ENCODE measurements at places on chromosomes 12 and 14. TPM values are rescaled to one million over a fixed set of nuclear protein-coding genes. Genes with fewer than 3 reads are reported as not detected.
A peak's percentile ranks its signal among the peaks of the same experiment; 100 is the strongest.

GRCh38 chr12:55925371-55925770 lies 2.3 kb downstream of the PYM1 start:
- no peak for DNase-seq

TMEM253 gene
- 0.42 TPM for total RNA-seq

MAP1LC3B2 gene
- 1.1 TPM for total RNA-seq

DNA sequence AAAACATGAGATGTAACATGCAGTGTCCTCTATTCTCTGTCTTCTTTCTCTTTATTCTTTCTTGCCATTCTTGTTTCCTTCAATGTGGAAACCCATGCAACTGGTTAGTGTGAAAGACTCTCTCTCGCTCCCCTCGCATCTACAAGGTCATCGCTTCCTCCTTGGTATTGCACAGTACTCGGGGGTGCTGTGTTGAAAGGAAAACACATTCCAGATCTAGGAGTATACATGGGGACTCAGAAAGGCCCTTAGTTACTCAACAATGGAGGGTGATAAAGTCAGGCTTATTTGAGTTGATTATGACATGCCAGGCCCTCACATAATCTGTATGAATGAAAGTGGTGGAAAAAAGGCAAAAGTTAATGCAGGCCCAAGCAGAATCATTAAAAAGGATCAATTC lies 75.5 kb upstream of the OVCH1 start:
- DNase-seq: no peak

- no peak for DNase-seq
Measured at GRCh38 chr14:56124327-56124726, 6.1 kb downstream of the PELI2 start.

BBOF1 gene
- total RNA-seq: 2.4 TPM

DNA sequence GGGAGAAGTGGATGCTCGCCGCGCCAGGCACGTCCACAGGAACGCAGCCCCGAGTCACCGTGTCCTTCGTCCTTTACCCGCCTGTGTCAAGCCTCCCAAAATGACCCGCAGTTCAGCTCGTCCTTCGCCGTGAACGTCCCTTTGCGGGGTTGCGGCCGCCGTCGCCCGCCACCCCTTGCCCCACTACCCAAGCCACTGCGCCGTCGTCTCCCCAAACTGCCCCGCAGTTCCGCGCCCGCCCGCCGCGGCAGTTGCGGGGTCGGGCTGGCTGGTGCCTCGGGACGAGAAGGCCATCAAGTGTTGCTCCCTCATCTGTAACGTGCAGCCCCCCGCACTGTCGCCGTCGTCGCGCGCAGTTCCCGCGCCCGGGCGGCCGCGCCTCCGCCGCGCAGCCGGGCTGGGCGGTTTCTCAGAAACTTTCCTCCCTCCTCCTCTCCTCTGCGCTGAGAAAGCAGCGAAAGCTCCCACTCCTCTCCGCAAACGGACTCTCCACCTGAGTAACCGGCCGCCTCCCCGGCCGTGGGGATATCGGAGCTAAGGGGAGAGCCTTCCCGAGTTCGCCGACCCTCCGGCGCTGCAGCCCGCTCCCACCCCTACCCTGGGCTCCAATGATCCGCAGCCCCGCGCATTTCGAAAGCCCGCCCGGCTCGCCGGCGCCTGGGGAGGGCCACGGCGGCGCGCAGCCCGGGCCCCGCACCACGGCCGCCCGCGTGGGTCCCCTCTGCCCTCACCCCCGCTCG lies 6.7 kb downstream of the CDKN1B start:
- peak; percentile 53 for DNase-seq

GRCh38 chr14:97655169-97655948 lies 858.2 kb downstream of the VRK1 start:
- DNase-seq: no peak

GRCh38 chr12:20469756-20470155 lies 101.4 kb downstream of the PDE3A start:
- DNase-seq: no peak

DNA sequence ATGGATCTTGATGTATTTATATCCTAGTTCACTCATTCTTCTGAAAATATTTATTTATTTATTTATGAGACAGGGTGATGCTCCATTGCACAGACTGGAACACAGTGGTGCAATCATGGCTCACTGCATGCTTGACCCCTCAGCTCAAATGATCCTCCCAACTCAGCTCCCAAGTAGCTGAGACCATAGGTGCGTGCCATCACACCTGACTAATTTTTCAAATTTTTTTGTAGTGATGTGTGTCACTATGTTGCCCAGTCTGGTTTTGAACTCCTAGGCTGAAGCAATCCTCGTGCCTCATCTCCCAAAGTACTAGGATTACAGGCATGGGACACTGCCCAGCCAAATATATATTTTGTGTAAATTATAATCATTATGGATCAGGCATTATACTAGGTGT lies 595.6 kb upstream of the ATP2B1 start:
- DNase-seq: peak; percentile 17

DNA sequence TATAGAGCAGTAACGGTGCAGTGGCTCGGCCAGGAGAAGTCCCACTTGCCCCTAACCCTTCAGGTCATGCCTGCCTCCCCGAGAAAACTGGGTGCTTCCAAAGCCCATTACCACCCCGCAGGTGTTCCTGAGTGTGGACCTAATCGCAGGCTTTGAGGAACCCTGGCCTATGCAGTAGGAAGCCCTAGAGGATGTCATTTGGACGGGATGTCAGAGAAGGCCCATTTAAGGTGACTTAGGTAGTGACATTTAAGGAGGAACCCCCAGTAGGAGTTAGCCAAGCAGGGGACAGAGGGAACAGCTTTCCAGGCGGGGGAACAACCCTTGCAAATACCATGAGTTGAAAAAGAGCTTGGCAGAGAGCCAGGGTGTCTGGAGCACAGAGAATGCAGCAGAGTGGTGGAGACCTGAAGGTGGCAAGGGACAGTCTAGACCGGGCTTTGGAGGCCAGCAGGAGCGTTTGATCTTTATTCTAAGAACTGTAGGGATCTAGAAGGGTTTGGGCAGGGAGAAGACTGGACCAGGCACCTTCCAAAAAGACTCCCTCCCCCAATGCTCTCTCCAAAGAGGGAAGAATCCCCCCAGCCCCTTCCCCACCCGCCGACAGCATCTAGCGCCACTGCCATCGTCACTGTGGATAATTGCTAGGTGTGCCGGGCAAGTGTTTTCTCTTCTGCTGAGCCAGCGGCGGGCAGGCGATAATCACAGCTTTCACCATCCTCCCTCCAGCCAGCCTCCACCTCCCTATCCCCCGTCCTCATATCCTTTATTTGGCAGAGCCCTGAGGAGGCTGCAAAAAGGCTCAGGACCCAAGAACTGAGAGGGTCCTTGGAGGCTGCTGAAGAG lies 33.3 kb upstream of the BEGAIN start:
- no peak for DNase-seq

CCDC197 gene
- total RNA-seq: not detected

DNA sequence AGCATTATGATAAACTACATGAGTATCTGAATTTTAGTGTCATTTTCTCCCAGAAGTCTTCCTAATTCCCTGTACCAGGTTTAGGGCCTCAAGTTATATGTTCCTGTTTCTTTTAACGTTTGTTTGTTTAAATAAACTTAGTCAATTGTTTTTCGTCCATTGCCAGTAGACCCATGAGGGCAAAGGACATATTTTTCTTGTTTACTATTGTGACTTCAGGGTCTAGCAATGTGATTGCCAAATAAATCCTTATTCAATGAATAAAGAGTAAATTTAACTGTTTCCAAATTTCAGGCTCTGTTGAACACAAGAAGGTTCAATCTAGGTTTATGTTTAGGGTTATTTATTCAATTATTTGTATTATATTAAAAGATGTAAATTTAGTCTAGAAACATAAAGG lies 391.6 kb upstream of the MGAT4C start:
- DNase-seq: no peak

DNA sequence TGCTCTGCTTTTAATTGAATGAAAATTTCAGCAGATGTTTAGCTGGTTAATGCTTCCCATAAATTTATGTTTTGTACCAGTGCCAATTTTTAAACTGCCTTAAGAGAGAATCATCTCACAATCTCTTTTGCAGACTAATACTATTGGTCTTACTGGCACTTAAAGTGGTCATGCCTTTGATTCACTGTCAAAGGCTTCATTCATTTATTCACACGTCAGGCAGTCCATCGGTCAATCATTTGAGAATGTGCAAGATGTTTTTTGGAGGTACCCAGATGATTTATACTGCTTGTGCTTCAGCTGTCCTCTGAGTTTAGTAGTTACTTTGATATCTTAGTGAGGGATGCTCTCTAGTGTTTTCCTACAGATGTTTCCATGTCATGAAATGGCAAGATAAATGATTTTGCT lies 83.4 kb downstream of the NAV3 start:
- DNase-seq: no peak

DNA sequence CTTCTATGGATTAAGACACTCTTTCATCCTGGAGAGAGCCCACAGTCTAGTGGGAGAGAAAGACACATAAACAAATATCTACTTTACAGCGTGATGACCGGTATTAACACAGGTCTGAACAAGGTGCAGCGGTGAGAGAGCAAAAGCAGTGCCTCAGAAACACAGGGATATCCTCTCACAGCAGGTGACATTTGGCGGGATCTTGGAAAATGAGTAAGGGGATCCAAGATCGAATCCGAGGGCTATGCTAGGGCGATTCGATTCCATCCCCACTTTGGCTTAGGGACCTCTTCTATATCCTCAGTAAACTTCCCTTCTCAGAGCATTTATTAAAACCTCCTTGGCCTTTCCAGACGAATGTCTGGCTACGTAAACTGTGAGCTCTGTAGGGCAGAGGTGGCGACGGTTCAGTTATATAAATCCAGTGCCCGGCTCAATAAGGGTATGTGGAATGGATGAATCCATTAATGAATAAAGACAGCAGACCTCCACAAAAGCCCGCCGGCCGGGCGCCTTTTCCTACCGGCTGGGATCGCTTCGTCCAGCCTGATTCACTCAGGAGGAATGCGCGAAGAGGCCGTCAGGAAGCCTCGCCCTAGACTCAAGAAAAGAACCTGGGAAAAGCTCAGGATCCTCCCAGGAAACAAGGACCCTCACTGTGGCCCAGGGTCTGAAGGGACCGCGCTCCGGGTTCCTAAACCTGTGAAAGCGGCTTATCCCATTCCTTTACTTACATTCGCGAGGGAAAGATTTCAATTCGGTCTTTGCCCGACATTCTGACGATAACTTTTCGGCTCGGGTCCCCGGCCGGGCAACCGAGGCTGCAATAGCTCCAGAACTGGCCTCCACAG lies 455 bp downstream of the ATP6V1D start:
- peak; percentile 69 for DNase-seq

FLVCR2 gene
- 0.11 TPM for total RNA-seq

DNA sequence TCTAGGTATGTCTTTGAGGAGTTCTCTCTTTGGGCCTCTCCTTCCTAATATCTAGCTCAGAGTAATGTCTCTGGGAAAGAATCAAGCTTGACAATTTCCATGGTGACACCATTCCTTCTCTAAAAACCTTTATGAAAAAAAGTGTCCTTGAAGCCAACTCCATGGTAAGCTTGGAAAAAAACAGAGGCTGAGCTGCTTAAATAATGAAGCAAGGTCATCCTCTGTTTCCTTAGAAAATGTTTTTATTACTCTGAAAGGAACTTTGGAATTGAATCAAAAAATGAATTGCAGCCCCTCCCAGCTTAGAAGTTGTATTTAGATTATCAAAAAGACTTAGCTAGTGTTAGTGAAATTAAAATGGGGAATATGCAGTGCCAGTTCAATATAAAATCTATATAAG lies 166.1 kb upstream of the KITLG start:
- no peak for DNase-seq

DNA sequence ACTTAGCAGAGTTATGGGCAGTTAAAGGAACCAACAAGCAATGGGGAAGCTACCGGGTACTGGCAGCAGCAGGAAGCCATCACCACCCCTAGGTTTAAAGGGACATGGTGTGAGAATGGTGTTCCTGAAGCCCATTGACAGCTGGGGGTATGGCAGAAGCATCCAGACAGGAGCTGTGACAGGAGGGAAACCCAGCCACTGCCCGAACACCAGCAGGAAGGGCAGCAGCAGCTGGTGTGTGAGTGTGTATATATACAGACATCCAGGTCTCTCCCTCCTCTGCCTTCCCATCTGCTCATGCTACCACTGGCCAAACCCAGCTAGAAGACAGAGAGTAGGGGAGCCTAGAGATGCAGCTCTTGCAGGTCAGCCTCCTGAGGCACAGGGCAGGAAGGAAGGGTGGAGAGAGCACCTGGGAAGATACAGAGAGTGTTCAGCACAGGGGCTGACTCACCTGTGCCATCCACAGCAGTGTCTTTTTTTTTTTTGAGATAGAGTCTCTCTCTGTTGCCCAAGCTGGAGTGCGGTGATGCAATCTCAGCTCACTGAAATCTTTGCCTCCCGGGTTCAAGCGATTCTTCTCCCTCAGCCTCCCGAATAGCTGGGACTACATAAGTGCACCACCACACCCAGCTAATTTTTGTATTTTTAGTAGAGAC lies 9.2 kb upstream of the ADCK1 start:
- peak; percentile 68 for DNase-seq

ETNK1 gene
- 25.8 TPM for total RNA-seq

DNA sequence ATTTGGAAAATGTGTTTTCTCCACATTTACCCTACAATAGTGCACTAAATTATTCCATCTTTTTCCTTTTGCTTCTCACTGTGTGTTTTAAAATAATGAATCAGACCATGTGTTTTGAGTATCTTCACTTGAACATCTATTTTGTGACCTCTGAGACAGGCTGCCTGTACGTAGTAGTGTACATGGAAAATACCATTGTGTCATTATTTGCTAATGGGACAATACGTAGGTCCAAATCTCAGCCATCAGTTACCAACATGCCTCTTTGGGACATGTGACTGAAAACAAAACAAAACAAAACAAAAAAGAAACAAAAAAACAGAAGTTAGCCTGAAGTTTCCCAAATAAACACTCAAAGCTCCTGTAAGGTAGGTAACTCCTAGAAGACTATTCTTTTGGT lies 7.1 kb upstream of the MYF6 start:
- DNase-seq: no peak

MYH6 gene
- not detected for total RNA-seq

DNA sequence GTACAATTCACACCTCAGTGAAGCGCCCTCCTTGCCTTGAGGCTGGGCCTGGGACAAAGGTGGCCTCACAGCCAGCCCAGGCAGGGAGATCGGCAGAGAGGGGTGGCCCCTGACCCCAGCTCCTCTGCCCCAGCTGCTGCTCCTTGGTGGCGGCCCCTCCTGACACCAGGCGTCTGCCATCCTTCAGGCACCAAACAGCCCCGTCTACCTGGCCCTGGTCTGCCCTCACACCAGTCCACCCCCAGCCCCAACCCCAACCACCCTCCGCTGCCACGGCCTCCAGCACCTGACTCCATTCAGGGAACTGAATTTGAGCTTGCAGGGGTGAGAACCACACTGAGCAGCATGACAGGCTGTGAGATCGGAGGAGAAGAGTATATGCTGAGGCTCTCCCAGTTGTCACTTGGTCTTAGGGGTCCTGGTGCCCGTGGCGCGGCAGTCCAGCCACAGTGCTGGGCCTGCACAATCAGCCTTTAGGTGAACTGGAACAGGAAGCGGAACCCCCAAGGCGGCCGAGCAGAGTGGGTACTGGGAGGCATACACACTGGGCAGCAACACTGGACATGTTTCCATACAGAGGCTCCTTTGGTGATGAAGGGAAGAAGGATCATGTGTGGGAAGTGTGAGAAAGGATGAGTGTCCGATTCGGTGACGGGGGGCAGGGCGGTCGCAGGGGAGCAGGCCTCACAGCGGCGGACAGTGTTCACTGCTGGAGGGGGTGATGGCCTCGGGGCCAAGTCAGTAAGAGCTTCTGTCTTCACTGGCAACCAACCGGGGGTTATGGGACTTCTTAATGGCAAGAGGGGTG lies 18.7 kb downstream of the ZFYVE21 start:
- no peak for DNase-seq

KRT73 gene
- total RNA-seq: not detected
